ENCODE measurements at places on chromosomes 5 and 9. TPM values are rescaled to one million over a fixed set of nuclear protein-coding genes. Genes with fewer than 3 reads are reported as not detected.

HMGXB3 gene
- polyA plus RNA-seq: 9.7 TPM

PKD2L2 gene
- polyA plus RNA-seq: 0.02 TPM

LHX3 gene
- not detected for polyA plus RNA-seq

LECT2 gene
- polyA plus RNA-seq: not detected

FGFR4 gene
- 1.3 TPM for polyA plus RNA-seq

IL6ST gene
- 12.9 TPM for polyA plus RNA-seq

C9orf50 gene
- polyA plus RNA-seq: not detected

CD274 gene
- polyA plus RNA-seq: 0.62 TPM

CD14 gene
- polyA plus RNA-seq: 7.4 TPM

ST8SIA4 gene
- polyA plus RNA-seq: 0.35 TPM

PCDHGB5 gene
- 1.0 TPM for polyA plus RNA-seq

OR1J2 gene
- not detected for polyA plus RNA-seq

IFNB1 gene
- not detected for polyA plus RNA-seq

PCDH12 gene
- 0.16 TPM for polyA plus RNA-seq

SYNPO gene
- 4.3 TPM for polyA plus RNA-seq

NSG2 gene
- 0.02 TPM for polyA plus RNA-seq

AQP7 gene
- polyA plus RNA-seq: 0.54 TPM

PCDHGA5 gene
- 0.14 TPM for polyA plus RNA-seq

ENTPD2 gene
- 1.6 TPM for polyA plus RNA-seq

MINAR2 gene
- not detected for polyA plus RNA-seq

PCDHGB4 gene
- polyA plus RNA-seq: 0.37 TPM

CARD6 gene
- 7.9 TPM for polyA plus RNA-seq

MARCHF3 gene
- 2.4 TPM for polyA plus RNA-seq

OR1L6 gene
- polyA plus RNA-seq: not detected

MORN5 gene
- polyA plus RNA-seq: 2.3 TPM

CDH18 gene
- not detected for polyA plus RNA-seq

ZNF474 gene
- 0.04 TPM for polyA plus RNA-seq

FOXD4 gene
- 0.37 TPM for polyA plus RNA-seq

GDNF gene
- 0.11 TPM for polyA plus RNA-seq

CCL27 gene
- 0.16 TPM for polyA plus RNA-seq

PCDHB16 gene
- polyA plus RNA-seq: 0.08 TPM

PIP5K1B gene
- polyA plus RNA-seq: 0.35 TPM

NNT gene
- polyA plus RNA-seq: 13.4 TPM

SOX30 gene
- 0.04 TPM for polyA plus RNA-seq

ZNF454 gene
- polyA plus RNA-seq: 0.71 TPM

ENTREP1 gene
- 6.4 TPM for polyA plus RNA-seq

GFRA3 gene
- polyA plus RNA-seq: 0.14 TPM

ANKRD34B gene
- not detected for polyA plus RNA-seq

FASTKD3 gene
- polyA plus RNA-seq: 8.0 TPM

CETN3 gene
- 19.8 TPM for polyA plus RNA-seq

NKD2 gene
- polyA plus RNA-seq: 4.5 TPM

INSL6 gene
- not detected for polyA plus RNA-seq

CD74 gene
- 111 TPM for polyA plus RNA-seq

Data from esophagus (tissue), 2 donors.